NCI-H524 (cell line): ENCODE measurements at places on chromosomes 7 and 10.

GRCh38 chr10:62047228-62047892 is 145.9 kb downstream of the ARID5B start:
- DNase-seq, result no peak

GRCh38 chr7:7521259-7521658 is 14.4 kb downstream of the COL28A1 start:
- DNase-seq, result no peak

DNA sequence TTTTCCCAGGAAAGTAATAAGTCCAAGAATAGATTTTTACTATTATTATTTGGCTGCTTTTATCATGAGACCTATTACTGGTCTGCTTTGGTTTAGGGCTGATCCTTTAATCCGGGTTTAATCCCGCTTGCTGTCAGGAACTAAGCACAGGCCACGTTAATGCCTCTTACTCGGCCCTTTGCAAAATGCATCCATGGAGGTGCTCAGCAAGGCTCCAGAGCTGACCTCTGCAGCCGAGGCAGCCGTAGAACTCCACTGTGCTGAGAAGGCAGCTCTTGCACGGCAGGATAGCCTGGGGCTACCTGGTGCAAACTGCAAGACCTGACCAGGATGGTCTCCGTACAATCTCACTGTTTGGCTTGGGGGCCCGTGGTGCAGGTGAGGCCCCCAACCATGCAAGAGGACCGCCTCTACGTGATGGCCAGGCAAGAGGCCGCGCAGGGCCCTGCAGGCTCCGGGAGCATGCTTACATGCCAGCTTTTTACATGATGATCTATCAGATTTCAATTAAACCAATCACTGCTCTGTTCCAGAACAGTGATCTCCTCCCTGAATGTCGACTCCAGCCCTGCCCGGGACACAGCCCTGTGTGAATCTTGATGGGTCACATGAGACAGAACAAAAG is 10.4 kb upstream of the CALML3 start:
- DNase-seq, result no peak

DNA sequence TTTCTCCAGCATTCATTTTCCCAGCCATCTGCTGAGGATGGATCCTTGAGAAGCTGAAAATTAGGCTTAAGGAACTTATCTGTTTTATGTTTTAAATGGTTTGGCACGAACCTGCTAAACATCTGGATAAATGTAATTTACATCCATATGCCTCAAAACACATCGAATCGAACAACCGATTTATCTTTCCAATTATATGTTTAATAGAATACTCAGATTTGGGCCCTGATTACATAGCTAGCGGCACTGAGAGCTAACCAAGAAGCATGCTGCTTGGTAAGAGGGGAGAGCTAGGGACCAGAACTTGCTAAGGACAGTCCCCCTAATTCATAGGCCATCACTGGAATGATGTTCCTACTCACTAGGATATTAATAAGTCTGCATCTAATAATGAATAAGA is 144.4 kb downstream of the BUB3 start:
- DNase-seq, result no peak

DNA sequence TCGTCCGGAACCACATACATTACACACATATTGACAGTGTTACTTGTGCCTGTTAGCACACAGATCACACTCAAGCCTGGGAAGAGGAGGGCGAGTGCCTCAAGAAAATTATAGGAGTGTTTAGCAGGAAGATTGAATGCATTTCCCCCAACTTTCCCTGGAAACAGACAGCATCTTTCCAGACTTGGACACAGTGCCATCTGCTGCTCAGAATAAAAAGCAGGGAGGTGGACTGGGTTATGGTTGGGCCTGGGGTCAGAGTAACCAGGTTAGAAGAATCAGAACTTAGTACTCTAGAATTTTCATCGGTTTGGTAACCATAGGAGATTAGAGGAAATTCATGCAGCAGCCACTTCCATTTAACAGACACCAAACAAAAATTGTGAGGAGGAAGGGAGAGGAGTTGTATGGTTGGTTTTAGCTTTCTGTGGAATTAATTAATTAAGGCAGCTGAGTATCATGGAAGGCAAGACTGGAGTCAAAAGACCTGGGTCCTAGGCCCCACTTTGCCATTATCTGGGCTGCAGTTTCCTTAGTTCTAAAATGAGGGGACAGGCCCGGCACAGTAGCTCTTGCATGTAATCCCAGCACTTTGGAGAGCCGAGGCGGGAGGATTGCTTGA is 43.4 kb upstream of the OPTN start:
- no peak for DNase-seq

- DNase-seq, result no peak
Measured at GRCh38 chr7:69526570-69526969, 71.7 kb upstream of the AUTS2 start.

GRCh38 chr7:109282726-109283125 is 713.1 kb downstream of the DNAJB9 start:
- DNase-seq, result no peak

- peak; percentile 8 for DNase-seq
Measured at GRCh38 chr10:130378556-130379400, 242.6 kb downstream of the GLRX3 start.

DNA sequence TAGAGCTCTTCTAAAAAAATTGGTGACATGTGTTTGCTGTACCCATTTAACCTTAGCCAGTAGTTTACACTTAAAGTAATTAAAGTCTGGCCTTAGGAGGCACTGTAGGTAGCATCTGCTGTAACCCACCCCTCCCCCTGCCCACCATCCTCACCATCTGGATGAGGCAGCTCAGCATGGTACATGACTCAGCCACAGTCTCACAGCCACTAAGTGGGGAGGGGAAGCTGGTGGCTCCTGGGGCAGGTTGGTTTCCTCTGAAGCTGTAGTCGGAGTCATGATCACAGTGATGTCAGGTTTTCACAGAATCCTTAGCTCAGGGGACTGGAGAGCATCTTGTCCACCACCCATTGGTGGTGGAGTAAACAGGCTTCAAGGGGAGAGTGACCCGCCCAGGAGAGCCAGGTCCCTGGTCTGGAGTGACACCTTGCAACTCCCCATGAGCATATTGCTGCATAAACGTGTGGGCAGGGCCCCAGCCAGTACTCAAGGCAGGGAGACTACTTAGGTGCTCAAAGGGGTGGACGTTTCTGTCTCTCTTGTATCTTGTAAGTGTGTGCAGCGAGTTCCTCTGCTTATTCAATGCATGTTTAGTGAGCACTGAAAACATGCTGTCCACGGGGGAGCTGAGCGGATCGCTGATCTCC is 125.9 kb downstream of the GRK5 start:
- DNase-seq, result peak; percentile 34

- DNase-seq, result no peak
Measured at GRCh38 chr10:15253951-15254807, 85.7 kb upstream of the NMT2 start.

GRCh38 chr7:30433082-30433481 is 45.5 kb downstream of the NOD1 start:
- no peak for DNase-seq

DNA sequence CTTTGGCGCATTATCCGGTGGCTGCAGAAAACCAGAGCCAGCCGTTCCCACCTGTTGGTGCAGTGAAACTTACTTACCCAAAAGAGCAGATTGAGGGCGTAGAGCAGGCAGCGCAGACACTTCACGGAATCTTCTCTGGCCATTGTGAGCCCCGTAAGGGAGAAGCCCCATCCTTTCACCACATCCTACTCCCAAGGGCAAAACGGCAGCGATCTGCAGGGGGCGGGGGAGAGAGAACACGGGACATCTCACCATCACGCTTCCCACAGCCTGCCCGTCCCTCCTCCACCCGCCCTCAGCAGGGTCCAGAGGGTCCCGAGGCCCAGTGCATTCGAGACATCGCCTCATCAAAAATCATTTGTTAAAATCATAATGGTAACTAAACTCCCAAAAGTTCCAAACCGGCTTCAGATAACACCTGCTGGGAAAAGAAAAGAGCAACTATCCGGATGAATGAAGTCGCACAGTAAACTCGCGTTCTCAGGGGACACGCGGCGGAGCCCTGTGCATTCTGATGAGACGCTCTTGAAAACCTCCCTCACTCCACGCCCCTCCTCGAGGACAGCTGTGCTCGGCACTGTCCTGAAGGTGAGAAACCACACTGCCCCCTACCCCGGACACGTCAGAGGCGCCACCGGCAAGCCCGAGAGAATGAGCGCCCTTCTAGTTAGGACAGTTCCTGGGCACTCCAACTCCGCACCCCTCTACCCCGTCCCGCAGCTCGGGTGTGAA is 1.2 kb downstream of the TSPAN12 start:
- peak; percentile 75 for DNase-seq

GRCh38 chr7:104982308-104983075 is 31.5 kb upstream of the KMT2E start:
- DNase-seq, result no peak

GRCh38 chr10:91709394-91709798 is 76.5 kb upstream of the PPP1R3C start:
- no peak for DNase-seq

DNA sequence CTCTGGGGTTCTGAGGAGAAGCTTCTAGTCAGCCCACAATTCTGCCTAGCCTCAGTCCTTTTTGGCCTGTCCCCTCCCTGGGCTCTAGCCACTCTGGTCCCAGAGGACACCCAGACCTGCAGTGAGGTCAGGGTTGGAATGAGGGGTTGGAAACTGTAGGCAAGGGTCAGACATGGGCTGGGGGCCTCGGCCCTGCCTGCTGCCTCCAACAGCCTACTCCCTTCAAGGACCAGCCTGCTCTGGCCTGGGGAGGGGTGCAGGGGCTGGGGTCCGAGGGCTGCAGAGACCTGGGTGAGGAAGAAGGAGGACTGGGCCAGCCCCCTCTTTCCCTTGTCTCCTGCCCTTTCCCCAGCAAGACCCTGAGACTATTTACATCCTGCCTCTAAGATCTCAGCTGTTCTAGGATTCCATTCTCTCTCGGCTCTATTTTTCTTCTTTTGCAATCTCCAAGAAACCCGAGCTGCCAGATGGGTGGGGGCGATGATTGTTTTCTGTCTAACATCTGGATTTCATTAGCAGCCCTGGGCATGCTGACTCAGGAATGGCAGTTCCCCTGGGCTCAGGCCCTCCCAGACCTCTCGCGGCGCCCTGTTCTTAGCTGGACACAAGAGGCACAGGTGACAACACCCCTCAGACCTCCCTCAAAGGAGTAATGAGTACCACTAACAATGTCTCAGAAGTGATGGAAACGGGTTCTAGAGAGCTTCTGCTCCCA is 23.1 kb downstream of the ZCCHC24 start:
- no peak for DNase-seq

GRCh38 chr10:111261081-111261615 is 184.3 kb downstream of the ADRA2A start:
- no peak for DNase-seq

DNA sequence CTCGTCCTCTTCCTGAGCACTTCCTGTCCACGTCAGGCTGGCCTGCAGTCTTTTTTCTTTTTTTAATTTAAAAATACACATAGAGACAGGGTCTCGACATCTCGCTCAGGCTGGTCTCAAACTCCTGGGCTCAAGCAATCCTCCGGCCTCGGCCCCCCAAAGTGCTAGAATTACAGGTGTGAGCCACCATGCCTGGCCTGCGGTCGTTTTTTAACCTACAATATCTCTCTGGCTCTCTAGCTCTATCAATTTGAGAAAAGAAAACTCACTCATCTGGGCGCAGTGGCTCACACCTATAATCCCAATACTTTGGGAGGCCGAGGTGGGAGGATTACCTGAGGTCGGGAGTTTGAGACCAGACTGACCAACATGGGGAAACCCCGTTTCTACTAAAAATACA is 4.0 kb upstream of the OAT start:
- no peak for DNase-seq

GRCh38 chr7:49624611-49625010 is 148.8 kb upstream of the VWC2 start:
- DNase-seq, result no peak
